ENCODE measurements at places on chromosomes 6 and 20.

DNA sequence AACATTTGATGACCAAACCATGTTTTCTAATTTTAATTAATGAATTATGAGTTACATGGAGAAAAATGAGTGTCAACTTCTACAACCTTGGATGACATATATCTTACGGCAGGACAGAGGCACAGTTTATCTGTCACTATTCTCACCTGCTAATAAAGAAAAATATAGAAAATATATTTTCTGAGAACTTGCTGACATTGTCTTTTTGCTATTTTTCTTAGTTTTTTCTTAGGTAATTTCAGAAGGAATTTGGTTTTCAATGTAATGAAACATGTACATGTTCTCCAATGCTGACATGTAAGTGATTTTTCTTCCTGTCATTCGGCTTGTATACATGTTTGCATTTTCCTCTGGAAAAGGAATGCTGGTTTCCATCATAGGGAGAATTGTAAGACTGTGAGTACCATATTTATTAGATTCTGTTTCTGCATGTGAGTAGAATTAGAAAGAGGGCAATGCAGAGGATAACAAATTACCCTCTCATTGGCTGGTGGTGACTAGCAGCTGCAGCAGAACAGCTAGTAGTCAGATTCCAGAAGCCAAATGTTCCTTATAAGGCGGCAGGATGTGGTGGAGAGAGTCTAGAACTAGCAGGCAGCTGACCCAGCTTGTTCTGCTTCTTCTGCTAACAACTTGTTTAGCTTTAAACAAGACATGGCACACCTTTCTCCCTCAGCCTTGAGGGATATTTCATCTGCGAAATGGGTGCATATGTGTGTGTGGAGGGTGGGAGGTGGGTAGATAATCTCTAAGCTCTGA lies 132.8 kb upstream of the SPACA1 start:
- DNase-seq = no peak

DNA sequence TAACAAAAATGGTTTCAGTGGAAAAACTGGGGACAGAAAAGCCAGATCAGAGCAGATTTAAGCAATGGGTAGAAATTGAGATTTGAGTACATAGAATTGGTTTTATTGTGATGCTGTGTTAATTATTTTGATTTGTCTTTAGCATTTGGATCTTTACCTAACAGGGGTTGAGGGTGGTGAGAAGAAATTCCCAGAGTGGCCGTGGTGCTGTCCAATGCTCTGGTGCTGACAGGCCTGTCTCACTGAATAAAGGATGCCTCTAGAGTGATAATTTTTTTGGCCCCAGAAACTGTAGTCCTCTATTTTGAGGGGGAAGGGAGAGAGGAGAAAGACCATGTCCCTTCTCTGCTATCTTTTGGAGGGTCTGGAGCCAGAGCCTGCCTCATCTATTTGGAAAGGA lies 79.1 kb downstream of the LYRM2 start:
- no peak for DNase-seq

GRCh38 chr6:106287215-106287614 lies 38.3 kb downstream of the ATG5 start:
- no peak for DNase-seq

DNA sequence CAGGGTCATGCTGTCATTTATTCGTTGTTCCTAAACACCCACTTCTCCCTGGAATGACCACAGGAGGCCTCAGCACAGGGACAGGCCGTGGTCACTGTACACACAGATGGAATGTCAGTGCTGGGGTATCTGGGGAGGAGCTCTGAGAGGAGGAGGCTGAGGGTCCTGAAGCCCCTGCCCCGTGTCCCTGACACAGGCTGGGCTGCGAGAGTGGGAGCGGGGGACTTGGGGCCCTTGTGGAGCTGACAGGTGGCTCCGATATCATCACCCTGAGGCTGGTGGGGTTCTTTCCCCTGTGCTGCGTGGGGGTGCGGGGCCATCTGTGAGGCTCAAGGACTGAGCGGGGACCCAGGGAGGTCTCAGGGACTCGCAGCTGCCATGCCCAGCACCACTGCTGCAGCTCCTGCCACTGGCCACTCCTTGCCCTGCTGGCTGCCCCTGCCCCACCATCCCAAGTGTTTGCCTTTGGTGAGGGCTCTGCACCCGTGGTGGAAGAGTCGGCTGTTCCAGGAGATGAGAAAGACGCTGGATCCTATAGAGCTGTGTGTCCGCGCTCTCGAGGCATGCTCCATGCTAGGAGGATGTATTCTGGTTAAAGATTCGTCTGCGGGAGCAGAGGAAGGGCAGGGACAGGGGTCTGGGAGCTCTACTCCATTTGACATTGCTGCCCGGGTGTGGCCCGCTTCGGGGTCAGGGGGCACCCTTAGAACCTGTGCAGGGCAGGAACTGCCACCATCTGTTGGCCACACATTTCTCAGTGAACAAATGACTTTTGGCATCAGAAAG lies 18.9 kb downstream of the NPEPL1 start:
- no peak for DNase-seq

DNA sequence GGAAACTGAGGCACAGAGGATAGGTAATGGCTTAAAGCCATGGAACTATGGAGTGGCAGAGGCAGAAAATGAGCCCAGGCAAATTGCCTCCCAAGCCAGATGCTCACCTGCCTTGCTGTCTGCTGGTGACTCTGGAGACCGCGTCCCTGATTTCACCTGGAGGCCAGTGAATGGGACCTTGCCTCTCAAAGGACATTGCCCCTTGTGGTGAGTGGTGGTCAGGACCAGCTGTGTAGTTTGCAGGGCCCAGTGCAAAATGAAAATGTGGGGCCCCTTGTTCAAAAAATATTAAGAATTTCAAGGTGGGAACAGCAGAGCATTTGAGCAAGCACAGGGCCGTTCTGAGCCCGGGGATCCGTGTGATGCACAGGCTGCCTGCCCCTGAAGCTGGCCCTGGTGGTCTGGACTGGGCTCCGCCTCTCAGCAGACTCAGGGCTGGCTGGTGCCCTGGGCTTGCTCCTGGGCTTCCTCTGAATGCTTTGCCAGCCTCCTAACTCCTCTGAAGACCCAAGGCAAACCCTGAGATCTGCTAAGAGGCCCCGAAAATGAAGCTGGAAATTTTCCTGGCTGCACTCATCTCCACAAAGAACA lies 19.8 kb upstream of the KCNG1 start:
- DNase-seq = peak; percentile 22

- no peak for DNase-seq
These were observed 41.2 kb upstream of the TMEM200A start for GRCh38 chr6:130324657-130325056.

GRCh38 chr6:148508401-148509041 lies 165.9 kb downstream of the SASH1 start:
- no peak for DNase-seq

DNA sequence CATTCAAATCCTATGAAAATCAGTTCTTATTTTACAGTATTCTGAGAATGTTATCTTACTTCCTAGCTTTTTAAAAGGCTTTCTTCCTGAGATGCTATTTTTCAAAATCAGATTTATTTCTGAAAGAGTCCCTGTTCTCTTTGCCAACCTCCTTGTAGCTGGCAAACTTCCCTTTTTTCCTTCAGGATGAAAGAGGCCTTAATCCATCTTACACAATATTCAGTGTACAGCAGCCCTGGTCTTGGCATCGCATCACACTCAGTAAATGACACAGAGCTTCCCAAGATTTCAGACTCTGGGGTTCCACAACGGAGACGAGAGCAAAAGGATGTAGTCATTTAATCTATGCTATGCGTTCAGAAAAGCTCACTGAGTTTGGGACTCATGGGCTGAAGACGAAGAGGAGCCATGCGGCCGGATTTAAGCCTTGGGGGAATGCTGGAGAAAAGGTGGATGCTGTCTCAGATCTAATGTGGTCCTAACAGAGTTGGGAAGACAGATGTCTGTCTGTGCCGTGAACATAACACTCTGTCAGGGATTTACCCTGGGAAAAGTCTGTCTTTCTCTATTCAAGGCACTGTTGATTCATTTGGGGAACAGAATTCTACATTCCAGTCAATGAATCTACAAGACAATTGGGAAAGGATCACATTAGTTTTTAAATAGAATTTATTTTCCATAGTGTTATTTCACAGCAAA lies 616.4 kb upstream of the AGPAT4 start:
- no peak for DNase-seq

GRCh38 chr20:41726727-41727126 lies 108.5 kb upstream of the CHD6 start:
- DNase-seq = no peak

DNA sequence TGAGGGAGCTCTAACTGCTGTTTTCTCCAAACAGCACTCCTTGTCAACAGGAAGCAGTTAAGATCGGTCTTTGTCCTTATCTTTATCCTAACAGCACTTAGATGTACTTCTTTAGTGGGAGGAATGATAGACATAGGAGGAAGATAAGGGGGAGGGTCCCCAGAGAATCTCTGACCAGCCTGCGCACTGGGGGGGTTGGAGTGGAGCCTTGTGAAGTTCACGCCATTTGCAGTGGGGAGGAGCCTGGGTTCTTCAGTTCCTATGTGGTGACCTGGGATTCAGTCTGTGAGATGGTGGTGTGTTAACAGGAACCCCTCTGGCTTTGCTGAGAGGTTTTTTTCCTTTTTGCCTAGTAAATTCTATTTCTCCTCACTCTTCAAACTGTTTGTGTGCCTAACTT lies 18.1 kb upstream of the ASCC3 start:
- no peak for DNase-seq

GRCh38 chr6:126181173-126181741 lies 158.7 kb upstream of the CENPW start:
- DNase-seq = peak; percentile 12

- DNase-seq = peak; percentile 32
These were observed 513.7 kb upstream of the SULF2 start for GRCh38 chr20:48298851-48299484.

GRCh38 chr6:137820425-137820824 lies 46.6 kb upstream of the TNFAIP3 start:
- no peak for DNase-seq

DNA sequence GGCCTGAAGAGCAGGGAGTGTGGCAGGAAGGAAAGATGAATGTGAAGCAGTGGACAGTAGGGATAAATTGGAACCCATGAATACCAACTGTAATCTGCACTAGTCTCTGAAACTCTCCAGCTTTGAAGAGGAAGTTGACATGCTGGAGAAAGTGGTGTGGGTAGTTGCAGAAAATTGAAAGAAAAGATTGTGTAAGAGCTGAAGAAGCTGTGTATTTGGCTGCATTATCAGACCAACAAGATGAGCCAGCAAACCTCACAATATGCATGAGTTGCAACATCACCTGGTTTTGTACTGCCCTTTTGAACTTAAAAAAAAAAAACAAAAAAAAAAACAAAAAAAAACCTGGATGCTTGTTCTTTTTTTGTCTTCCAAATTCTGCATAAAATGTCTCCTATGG lies 921.9 kb upstream of the EYS start:
- no peak for DNase-seq

DNA sequence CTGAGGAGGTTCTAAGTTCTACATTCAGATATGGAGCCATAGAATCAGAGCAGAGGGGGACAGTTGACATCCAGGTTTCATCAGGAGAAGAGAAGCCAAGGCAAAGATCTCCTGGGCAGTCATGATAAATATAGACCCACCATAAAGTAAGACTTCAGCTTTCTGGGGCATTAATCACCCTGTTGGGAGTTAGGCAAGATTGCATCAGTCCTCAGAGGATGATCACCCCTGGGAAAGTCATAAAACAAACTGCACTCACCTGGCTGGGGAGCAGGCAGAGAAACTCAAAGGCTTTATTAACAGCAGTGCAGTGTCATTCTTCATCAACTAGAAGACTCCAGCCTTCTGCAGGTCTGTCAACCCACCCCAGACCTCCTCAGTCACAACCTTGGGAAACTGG lies 301.3 kb upstream of the JARID2 start:
- DNase-seq = no peak

DNA sequence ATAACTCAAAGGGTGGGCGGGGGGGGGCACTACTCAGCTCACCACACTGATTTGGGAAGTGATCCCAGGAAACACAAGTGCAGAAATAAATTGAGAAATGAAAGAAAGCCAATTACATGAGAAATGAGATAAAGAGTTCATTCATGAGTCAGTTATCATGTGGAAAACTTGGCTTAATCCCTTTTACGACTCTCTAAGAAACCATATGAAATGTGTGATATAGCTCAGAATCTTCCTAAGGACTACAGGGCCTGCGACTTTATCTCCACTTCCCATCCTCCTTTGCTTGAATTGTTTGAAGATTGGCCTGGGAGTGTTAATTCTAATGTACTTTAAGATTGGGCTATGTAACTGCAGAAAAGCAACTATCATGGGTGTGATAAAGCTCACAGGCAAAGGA lies 3.6 kb upstream of the BTN2A2 start:
- DNase-seq = no peak

- DNase-seq = no peak
These were observed 151.4 kb upstream of the PRDM1 start for GRCh38 chr6:105934708-105935107.

- no peak for DNase-seq
These were observed 138.7 kb downstream of the MYB start for GRCh38 chr6:135319819-135320218.

GRCh38 chr6:168411130-168411529 lies 29.9 kb upstream of the SMOC2 start:
- no peak for DNase-seq

DNA sequence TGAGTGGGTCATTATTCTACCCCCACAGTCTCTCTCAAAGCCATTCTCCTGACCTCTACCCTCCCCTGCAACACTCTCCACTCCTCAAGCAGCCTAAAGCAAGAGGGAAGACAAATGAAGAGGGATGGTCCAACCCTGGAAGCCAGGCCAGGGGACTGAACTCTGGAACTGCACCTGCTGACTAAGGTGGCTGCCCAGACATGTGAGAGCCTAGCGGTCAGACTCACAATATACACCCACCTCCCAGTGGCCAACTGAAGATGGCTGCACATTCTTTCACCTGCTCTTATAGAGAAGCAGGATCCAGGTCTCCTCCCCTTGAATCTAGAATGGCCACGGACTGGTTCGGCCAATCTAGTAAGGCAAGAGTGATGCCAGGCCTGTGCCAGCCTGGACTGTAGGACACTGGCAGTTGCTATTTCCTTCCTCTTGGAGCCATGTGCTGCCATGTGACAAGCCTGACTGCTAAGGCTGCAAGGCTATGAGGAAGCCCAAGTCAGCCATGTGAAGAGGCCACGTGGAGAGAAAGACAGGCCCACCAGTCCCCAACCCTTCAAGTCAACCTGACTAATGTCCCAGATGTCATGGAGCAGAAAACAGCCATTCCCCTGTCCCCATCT lies 31.8 kb downstream of the ACSS1 start:
- DNase-seq = no peak

GRCh38 chr6:82097676-82098075 lies 149.9 kb downstream of the IBTK start:
- no peak for DNase-seq

GRCh38 chr6:99822741-99823512 lies 171.1 kb downstream of the MCHR2 start:
- peak; percentile 37 for DNase-seq

DNA sequence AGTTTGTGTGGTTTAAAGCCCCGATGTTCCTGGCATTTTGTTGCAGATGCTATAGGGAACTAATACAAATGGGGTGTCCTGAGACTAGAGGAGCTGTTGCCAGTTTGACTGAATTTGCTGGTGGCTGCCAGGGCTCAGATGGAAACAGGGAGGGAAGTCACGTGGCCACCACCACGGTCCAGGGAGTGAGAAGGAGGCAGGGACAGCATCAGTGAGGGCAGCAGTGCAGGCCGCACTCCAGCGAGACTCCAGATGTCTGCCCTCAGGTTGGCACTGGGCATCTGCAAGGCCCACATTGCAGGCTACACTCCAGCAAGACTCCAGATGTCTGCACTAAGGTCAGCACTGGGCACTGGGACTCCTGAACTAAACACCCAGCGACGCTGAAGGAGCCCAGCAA lies 86.2 kb downstream of the RAMACL start:
- no peak for DNase-seq

- DNase-seq = no peak
These were observed 285.3 kb upstream of the MANEA start for GRCh38 chr6:95292011-95292410.
